SK-N-DZ (cell line): ENCODE measurements at places on chromosomes 7 and 10.
A peak's percentile ranks its signal among the peaks of the same experiment; 100 is the strongest.

DNA sequence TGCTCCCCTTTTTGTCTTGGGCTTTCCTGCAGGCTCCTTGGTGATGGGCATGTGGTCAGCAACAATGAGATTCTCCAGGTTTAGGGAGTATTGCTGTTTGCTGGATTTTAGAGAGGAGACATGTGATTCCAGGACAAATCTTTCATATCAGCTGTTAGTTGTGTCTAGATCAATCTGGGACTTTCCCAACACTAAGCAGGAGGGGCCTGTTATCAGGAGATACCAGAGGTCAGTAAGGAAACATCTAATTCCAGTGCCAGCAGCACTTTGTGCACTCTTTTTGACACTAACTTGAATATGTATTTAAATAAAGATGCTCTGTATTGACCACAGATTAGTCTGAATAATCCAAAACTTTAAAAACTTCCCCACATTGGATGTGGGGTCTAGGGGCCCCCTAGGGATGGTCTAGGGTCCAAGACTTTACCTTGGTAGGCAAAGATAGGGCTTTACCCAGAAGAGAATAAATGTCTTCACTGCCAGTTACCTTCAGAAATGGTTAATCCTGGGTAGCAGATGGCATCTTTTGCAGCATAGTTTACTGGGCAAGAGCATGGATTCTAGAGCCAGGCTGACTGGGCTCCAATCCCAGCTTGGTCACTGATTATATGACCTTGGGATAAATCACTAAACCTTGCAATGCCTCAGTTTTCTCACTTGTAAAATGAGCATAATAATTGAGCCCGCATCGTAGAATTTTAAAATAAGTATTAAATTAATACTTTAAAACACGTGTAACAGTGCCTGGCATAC is 6.4 kb upstream of the FIGNL1 start:
- DNase-seq: no peak

GRCh38 chr10:111972109-111972508 is 211.5 kb downstream of the GPAM start:
- DNase-seq: no peak

DNA sequence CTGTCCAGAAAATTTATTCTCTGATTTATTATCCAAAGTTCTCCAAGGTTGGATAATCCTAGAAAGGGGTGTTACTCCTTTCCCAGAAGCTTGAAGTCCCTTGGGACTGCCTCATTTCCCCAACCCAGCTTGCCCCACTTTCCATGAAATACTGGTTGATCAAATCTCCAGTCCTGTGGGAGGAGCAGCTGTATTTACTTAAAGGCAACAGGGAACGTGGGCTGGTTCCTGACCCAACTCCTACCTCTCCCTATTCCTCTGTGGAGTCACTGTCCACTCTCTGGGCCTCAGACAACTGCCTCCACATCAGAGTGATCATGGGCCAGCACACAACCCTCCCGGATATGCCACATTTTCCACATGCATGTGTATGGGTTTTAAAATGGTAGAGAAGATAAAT is 166.2 kb upstream of the PRR15 start:
- DNase-seq: no peak

GRCh38 chr10:103969436-103969835 is 2.5 kb downstream of the SLK start:
- DNase-seq: no peak

GRCh38 chr7:128035712-128036111 is 4.5 kb upstream of the LRRC4 start:
- DNase-seq: peak; percentile 45

GRCh38 chr7:35758421-35758820 is 42.4 kb upstream of the SEPTIN7 start:
- DNase-seq: peak; percentile 80
